ENCODE measurements at places on chromosomes 7 and 10.

- peak; percentile 54 for DNase-seq
Measured at GRCh38 chr10:127254276-127254675, 57.9 kb upstream of the INSYN2A start.

- no peak for DNase-seq
Measured at GRCh38 chr7:148149730-148150129, 440.8 kb upstream of the C7orf33 start.

DNA sequence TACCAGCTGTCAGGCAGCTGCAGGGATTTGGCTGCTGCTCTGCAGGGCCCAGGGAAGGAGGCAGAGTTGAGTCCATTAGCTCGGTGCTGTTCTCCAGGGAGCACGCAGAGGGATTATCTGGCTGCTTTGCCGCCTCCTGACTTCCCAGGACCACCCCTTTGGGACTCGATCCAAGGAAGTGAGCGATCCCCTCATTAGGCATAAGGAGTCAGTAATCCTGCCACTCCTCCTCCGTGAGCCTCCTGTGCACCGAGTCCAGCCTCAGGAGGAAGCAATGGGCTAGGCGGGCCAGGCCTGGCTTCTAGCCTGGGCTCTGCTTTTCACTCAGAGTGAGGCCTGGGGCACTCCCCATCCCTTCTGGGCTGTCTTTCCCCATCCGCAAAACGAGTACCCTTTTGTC, 417.9 kb downstream of the RPS24 start:
- DNase-seq = no peak

GRCh38 chr10:51733057-51733456, 33.7 kb upstream of the CSTF2T start:
- DNase-seq = no peak

DNA sequence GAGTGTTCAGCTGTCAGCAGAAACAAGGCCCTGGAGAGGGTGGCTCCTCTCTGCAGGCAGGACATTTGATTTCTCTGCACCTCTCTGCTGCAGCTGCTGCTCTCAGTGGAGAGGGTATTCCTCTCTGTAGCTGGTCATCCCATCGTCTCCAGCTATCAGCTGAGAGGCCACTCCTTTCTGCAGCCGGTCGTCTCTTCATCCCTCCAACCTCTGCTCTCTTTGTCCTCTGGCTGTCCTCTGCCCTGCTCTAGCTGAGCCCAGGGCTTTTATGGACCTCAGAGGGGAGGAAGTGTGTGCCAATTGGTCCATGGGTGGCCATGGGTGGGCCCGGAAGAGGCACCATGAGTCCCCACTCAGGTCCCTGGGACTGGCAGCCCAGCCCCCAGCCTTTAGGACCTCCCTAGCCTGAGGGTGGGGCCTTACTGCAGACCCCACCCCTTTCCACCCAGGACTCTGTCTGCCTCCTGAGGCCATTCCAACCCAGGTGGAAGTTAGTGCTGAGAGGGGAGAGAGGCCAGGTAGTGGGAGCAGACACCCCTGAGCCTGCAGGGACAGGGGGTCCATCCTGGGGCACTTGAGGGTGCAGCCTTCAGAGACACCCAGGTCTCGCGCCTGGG, 26.2 kb upstream of the CDCA7L start:
- DNase-seq = no peak

- peak; percentile 44 for DNase-seq
Measured at GRCh38 chr10:94402843-94403379, 570 bp downstream of the TBC1D12 start.

DNA sequence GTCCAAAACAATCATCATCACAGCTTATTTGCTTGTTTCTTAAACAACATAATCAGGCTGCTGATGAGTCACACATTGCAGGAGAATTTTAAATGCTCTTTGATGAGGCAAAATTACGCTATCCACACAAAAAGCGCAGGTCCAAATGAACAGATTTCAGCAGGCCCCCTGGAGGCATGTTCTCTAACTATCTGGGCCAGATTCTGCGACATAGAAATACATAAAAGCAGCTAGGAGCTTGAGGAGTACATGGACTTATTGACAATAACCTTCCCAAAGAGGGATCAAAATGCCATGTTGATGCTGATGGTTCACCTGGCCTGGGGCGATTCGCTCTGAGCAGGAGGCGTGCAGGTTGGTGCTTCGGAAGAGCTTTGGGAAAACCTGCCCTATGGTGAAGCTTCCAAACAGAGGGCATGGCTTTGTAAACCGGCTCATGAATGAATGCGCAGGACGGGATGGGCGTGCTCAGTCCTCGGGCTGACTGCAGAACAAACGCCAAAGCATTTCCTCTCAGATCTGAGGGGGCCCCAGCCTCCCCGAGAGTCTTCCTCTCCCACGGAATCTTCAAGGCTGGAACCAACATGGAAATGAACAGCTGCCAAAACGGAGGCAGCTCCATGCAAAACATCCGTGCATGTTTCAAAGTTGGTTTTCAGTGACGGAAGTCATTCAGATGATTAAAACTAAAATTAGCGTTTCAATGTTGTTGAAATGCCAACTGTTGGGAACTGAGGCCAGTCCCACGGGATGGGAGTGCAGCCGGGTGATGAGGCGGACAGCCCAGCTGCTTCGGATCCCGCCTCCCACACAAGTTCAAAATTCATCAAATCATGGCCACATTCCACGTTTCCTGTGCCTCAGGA, 179.6 kb downstream of the TCERG1L start:
- no peak for DNase-seq

DNA sequence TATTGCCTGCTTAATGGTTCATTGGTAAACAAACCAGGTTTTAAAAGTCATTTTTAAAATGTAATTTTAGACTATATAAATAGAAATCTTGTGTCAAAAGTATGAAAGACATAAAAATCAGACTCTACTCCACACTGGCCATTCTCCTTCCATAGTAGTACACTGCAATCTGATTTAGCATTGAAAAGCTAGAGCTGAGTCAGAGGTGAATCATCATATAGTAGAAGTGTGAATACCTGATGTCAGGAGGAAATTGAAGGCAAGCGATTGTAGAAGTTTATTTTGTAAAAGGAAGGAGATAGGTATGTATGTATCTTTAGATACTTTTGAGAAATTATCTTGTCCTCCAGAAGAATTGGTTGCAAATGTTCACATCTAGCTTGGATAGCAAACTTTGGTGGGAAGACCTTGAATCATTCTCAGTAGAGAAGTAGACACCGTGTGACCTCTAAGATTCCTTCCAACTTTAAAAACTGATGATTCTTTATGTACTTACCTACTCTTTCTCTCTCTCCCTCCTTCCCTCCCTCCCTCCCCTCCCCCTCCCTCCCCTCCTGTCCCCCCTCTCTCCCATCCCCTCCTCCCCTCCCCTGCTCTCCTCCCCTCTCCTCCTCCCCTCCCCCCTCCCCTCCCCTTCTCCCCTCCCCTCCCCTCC, 88.1 kb downstream of the BTAF1 start:
- no peak for DNase-seq

- no peak for DNase-seq
Measured at GRCh38 chr7:80749270-80749669, 110.8 kb downstream of the CD36 start.

DNA sequence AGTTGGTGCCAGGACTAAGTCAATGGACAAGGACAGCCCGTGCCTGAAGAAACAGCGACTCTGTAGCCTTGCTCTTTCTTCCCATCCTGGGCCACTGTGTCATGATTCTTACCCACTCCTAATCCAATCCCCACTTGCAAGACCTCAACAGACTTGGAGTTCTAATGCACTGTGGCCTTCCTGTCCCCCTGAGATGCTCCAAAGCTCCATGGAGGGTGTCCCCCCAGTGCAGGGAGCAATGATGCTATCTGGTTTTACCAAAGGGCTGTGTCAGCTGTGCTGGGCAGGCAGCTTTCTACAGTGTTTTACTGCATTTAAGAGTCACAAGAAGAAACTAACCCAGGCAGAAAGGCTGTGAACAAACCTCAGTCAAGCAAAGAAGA, 108.1 kb downstream of the PRKAG2 start:
- no peak for DNase-seq

DNA sequence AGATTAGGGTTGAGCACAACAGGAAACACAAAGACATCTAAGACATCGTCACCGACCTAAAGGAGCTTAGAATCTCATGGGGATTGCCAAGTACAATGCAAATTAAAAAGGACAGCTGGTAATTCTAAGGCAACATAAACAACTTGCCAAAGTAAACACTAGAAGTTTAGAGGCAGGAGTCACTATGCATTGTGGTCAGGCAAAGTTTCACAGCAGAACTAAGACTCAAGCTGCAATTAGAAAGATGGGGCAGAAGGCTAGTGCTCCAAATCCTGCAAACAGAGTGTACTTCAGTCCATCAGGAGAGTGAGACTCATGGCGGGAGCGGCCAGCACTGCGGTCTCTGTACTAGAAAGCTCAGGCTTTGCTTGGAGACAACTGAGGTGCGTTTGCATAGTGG, 52.7 kb downstream of the HIPK2 start:
- no peak for DNase-seq

DNA sequence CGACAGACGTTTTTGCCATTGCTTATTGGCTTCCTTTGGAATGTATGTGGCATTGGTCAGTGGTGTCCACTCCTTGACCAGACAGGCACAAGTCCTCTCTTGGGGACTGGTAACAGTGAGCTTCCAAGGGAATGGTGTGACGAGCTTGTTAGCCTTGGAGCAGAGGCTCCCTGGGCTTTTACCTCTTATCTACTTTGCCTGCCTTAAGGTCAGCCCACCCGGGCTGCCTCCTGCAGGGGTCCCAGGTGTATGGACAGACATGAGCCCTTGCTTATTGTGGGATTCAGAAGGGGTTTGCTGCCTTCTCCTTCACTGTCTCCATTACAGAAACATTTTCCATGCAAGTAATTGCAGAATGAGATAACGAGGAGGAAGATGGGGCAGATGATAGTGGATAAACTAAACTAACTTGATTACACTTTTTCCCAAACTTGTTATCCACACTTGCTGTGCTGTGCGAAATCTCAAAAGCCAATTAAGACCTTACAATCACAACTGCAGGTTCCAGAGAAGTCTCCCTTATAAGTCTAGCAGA, 29.7 kb downstream of the PLPP4 start:
- no peak for DNase-seq

GRCh38 chr10:3512263-3512662, 272.7 kb downstream of the KLF6 start:
- DNase-seq = no peak

DNA sequence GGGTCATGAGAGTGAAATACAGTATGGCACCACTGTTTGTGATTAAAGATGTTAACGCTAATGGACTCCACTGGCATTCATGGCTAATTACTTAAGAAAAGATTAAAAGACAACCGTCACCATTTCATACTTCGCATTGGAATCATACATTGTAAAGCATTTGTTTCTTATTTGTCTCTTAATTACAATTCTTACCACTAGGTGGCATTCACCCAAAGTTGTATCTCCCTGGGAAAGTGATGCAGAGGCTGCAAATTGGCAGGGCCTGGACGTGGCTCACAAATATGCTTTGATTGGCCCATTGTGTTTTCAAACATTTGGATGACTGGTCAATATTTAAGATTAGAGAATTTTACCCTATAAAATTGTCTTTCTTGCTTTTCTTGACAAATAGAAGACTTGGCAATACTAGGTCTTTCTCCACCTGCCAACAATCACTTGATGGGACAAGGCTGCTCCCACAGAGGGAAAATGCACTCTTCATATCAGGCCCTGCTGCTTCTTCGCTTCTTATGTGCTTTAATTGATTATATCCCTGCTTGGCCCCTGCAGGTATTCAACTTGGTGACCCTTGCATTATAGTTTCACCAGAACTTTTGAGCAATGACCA, 72.1 kb upstream of the STARD3NL start:
- DNase-seq = peak; percentile 40

- no peak for DNase-seq
Measured at GRCh38 chr7:55657654-55658053, 85.4 kb upstream of the VOPP1 start.

DNA sequence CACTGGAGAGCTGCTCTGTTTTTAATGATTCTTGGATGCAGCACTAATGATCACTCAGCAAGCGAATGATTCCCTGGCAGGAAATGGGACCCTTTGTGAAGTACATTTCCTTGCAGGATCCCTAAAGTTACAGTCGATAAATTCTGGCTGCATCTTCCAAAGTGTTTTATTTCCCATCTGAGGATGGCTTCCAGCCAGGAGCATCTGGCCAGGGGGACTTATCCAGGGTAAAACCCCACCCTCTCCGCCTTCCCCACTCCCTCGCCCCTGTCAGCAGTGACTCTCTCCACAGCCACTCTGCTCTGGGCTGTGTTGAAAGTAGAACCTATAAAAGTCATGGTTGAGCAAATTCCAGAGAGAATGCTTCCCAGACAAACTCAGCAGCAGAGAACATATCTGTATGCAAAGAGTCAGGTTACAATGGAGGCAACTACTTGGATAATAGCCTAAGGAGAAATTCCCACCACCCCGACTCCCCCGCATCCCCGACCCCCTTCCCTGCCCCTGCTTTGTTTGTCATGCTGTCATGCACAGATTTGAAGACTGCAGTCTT, 111.0 kb upstream of the ANLN start:
- no peak for DNase-seq

GRCh38 chr10:83603708-83604107, 535.6 kb upstream of the GHITM start:
- no peak for DNase-seq

GRCh38 chr10:37289833-37290464, 164.6 kb downstream of the ANKRD30A start:
- no peak for DNase-seq

DNA sequence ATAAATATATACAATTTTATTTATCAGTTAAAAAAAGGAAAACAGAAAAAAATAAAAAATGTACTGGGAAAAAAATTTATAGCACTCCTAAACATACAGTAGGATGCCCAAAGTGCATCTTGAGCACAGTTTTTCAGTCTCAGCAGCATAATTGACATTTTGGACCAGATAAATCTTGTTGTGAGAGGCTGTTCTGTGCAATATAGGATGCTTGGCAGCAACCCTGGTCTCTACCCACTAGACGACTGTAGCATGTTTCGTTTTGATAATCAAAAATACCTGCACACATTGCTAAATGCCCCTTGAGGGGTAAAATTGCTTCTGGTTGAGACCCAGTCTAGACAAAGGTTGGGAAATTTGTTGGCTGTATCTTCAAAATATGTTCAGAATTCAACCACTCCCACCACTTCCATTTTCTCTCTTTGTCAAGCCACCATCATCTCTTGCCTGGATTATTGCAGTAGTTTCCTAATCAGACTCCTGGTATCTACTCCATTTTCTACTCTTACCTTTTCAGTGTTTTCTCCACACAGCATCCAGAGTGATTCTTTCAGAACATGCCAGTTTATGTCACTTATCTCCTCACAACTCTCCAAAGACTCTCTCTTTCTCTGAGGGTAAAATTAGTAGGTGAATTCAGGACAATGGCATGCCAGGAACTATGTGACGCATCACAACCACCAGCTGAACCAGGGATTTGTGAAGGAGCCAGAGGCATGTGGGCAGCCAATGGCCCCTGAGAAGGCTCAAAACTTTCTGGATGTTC, 91.4 kb downstream of the GPR85 start:
- no peak for DNase-seq

GRCh38 chr7:95365151-95365550, 31.0 kb downstream of the PON3 start:
- DNase-seq = no peak

DNA sequence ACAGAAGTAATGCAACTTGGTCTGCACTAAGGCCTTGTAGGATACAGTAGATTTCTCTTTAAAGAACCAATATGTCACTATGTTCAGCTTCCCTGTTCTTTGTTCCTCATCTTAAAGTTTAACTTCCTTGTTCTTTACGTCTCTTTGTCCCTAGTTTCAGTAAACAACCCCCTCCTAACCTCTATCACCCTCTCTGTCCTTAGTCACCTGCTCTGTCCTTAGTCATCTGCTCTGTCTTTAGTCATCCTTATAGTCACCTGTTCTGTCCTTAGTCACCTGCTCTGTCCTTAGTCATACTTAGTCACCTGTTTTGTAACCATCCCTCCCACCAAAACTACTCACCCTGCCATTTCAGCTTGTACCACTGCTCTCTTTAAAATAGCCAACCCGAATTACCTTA, 144.6 kb upstream of the TMEM106B start:
- peak; percentile 81 for DNase-seq

- no peak for DNase-seq
Measured at GRCh38 chr7:57769958-57770357, 320.0 kb downstream of the ZNF716 start.
